CD4-positive, alpha-beta T cell treated with Interferon gamma for 1 hour (primary cell): ENCODE measurements at places on chromosomes 1 and 21.
A peak's percentile ranks its signal among the peaks of the same experiment; 100 is the strongest.

GRCh38 chr1:26043765-26044164 lies 2.2 kb downstream of the SLC30A2 start:
- DNase-seq, result no peak

DNA sequence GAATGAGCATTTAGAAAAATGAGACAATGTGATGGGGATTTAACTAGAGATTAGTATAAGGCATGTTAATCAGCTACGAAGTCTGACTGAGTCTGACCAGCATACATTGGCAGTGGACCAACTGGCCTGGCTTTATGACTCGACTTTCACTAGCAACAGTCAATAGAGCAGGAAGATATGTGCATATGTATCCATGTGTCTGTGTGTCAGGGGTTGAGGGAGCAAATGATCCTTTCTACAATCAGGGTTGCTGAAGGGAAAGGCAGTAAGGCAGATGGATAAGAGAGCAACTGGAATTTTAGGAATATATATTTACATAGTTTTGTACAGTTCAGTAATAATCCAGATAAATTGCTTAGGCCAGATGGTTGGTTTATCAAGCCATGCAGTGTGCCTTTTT lies 645.6 kb downstream of the PLA2G4A start:
- DNase-seq, result no peak

- no peak for DNase-seq
Measured at GRCh38 chr1:21703318-21703963, 34.3 kb upstream of the RAP1GAP start.

- DNase-seq, result no peak
Measured at GRCh38 chr1:967466-968343, 1.4 kb downstream of the PLEKHN1 start.

DNA sequence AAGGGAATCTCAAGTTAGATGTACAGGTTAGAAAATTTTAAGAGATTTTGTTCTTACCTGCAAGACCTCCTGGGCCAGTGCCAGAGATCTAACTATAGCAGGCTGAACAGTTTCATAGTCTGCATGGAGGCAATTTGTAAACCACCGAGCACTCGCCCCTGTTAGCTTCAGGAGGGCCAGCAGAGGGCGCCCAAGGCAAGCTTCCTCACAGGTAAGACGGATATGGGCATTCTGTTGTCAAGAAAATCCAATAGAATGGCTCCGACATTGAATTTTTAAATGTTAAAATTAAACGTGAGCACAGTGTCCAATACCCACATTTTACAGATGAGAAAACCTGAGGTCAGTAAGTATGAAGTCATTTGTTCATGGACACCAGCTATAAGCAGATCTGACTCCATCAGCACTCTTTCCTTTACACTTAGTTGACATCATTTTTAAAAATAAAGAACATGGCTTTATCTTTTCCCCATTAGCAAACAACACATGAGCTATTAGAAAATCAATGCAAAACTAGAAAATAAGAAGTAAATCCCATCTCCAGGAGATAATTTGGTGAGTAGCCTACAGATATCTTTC lies 2.2 kb downstream of the REG4 start:
- DNase-seq, result peak; percentile 53

DNA sequence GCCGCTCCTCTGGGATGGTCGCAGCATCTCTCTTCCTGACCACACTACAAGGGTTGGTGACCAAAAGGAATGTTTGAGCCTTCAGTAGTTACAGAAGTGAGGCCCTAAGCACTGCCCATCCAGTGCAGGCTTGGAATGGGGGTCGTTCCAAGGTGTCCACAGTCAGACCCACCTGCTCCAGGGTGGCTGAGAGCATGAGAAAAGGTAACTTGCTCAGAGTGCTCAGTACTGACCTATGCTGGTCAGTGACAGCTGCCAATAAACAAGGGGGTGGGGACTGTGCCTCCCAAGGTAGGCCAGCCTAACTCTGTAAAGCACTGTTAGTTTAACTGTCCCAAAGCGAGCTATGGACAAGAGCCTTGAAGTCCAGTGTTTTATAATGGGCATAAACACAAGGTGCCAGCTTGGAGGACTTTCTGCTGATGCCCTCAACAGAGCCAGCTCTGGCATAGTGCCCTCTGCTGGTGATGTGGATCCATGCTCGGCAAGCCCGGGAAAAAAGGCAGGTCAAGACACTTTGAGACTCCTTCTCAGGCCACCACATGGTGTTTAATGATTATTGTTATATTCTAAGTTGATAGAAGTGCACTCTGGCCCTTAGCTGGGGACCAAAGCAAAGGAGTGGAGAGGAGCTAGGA lies 78.1 kb upstream of the DNAH14 start:
- DNase-seq, result peak; percentile 4

GRCh38 chr1:231241750-231242149 lies 738 bp downstream of the GNPAT start:
- DNase-seq, result no peak

GRCh38 chr1:42214447-42214871 lies 49.9 kb upstream of the GUCA2A start:
- no peak for DNase-seq

- DNase-seq, result no peak
Measured at GRCh38 chr1:183598386-183598785, 8.1 kb upstream of the NCF2 start.

DNA sequence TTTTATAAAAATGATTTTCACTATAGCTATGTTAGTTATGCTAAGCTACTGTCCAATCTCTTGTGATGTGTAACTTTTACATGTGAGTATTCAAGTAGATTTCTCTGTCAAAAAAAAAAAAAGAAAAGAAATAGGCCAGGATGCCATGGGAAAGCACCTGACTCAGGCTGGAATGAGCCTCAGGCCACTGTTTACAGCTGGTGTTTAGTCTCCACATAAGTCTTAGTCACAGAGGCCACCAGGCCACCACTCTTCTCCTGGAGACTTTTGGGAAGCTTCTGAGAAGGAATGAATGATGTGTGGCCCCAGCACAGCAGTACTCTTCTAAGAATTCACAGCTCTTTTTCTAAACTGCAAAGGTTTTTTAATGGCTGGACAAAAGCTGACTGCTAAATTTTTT lies 48.9 kb downstream of the CHML start:
- DNase-seq, result peak; percentile 28

- no peak for DNase-seq
Measured at GRCh38 chr1:194602184-194602583, 1415.8 kb upstream of the B3GALT2 start.

DNA sequence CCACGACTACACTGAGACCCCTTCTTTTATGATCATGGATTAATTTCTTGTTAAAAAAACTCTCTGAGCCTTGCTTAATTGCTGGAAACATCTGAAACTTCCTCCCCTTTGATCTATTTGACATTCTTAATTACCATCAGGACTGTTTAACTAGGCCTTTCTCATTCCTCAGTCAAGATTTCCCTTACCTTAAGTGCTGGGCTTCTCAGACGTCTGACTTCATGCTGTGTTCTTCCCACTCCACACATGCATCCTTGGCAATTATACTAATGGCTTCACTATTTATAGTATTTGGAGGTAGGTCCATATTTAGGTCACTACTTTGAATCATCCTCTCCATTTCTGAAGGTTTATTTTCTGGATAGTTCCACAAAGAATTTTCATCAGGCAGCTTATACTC lies 341.3 kb upstream of the TMPRSS15 start:
- DNase-seq, result no peak

- DNase-seq, result no peak
Measured at GRCh38 chr1:208025031-208025430, 114.1 kb upstream of the CD34 start.

DNA sequence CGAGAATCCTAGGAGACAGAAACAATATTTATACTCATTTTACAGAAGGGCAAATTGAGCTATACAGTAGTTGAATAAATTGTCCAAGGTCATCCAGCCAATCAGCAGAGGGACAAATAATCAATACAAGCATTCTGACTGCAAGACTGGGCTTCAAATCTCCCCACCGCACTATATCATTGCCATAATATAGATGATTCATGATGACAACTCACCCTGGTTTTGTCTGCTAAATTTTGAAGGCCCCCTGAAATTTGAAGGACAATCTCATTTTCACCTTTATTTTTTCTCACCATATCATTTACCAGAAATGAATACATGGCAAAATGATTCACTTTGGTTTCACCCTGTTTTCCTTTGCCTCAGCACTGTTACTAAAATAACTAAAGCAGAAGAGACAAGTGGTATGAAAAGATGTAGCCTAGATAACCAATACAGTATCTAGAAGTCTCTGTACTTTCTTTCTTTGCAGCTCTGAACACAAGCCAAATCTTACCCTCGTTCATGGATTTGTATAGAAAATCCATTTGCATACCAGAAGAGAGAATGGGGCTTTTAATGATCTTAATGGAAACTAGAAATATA lies 292.5 kb downstream of the TTLL7 start:
- DNase-seq, result no peak

- DNase-seq, result no peak
Measured at GRCh38 chr1:199725002-199725565, 302.4 kb upstream of the NR5A2 start.

DNA sequence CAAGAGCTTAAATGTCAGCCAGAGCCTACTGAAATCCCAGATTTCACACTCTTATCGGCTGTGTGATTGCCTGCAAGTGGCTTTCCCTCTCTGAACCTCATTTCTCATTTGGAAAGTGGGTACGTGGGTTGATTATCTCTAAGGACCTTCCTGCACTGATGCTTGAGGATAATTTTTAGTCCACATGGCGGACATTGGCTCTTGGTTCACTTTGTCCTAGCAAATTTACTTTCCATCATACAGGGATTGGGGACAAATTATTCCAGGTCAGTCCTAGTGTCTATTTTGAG lies 111.6 kb downstream of the ACTL8 start:
- DNase-seq, result no peak

GRCh38 chr1:178310685-178311105 lies 186.1 kb downstream of the CLEC20A start:
- DNase-seq, result no peak

DNA sequence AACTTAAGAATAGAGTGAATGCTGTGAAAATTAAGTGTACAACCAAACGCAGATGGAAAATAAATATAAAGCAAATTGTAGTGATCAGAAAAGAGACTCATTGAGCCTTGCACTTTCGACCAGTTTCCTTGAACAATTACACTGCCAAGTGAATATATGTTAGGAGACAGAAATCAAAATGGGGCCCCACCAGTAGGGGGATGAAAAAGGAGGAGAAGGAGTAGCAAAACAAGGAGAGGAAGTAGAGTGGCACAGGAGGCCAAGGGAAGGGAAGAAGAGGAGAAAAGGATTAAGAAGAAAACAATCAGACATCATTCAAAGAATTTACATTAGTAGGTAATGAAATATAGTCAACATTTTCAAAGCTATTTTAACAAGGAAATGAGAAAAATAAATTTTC lies 1770.6 kb downstream of the PLA2G4A start:
- DNase-seq, result no peak
